Activated T-helper 1 cell treated with Interleukin-2 at 50 U/mL for 16 hours (primary cell): ENCODE measurements at places on chromosomes 6 and 20.

DNA sequence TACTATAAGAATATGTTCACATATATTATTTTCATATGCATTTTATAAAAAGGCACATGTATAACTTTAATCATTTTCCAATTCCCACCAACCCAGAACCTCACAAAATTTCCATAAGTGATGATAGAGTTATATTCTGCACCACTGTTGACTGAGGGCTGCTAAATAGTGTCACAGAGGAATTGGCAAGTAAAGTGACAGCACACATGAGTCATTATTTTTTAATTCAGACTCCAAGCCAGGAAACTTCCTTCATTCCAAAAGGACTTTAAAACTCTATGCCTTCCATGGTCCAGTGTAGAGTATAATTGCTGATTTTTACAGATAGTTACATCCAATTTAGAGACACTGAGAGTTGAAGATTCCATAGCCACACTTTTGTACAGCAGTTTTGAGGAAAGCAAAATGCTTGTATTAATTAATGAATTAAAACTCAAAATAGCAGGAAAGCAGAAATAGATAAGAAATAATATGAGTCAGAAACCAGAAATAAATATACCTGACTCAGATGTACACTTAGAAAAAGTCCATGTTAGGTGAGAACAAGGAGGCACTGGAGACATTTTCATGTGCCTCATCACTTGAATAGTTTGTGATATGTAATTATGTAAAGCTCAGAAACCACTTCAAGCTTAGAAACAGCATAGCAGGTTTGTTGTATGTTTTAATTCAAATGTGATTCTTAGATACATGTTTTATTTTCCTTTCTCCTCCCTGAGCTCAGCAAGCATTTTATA, 425.2 kb upstream of the OPRM1 start:
- DNase-seq, result no peak

DNA sequence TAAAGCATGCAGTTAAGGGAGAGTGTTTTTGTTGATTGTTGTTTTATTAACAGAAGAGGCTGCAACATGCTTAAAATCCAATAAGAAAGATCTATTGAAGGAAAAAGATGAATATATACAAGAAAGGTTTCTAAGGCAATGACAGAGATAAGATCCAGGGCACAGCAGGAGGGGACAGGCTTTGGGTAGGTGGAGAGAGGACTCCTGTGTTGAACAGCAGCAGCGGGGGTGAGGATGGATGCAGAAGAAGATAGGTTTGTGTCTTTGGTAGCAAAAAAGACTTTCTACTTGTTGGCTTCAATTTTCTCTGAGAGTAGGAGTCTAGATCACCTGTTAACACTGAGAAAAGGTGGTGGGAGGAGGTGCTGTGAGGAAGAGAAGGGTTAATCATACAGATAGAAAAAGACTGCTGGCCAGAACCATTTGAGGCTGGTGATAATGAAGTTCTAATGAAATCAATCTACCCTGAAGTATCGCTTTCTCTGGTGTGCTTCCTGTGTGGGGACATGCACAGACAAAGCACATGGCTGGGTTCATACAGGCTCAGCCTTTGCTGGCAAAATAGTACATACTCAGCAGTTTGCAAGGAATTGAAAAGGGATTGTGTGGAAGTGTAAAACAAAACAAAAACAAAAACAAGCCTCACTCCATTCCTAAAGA, 17.2 kb upstream of the DST start:
- DNase-seq, result no peak

GRCh38 chr6:107495971-107496370, 6.1 kb downstream of the SOBP start:
- no peak for DNase-seq

DNA sequence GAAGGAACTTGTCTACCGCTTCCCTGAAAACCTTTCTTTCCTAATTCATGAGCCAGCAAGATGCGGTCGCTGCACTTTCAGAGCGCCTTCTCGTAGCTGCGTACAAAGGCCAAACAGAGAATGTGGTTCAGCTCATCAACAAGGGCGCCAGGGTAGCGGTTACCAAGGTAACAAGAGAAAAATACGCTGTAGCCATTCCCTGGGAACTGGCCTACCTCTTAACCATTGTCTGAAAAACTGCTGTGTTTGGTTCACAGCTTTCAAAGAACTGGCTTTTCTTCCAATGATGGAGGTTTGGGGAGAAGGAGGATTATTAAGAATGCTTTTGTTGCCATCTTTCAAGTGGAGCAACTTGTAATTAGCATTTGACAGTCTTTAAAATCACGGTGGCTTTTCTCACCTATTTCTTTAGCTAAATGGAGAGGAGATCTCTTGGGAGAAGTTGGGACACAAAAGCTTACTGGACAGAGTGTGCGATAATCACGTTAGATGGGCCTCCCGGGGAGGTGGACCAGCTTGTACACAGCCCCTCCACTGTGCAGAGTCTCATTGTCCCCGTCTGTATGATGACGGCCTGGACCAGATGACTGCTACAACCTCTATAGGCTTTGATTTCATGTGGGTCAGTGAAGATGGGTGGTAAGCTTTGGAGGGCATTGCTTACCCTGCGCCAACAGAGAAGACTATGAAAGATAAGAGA, 71.5 kb downstream of the LYRM2 start:
- no peak for DNase-seq

- DNase-seq, result no peak
Measured at GRCh38 chr6:132021552-132022375, 70.6 kb upstream of the CCN2 start.

DNA sequence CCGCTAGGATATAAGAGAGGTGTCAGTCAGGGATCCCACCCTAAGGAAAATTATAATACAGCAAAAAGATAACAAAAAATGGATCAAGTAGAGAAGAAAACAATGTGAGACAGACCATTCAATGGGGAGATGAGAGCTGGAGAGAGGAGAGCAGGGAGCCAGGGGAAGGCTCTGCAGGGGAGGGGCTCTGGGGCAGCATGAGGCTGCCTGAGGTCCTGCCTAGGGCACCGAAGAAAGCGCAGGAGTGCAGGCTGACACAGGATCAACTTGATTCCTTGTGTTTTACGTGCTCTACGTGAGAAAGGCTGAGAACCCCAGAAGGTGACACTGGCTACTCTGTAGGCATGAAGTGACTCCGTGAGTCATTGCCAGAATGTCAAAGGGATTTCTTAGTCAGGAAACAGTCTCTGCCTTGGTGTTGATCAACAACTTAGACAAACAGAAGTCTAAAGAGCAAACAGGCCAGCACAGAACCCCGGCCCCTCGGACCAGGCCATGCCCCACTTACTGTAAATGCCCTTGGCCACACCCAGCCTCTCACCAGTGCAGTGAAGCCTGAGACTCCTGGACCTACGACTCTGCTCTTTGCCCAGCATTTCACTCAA, 290.1 kb upstream of the PRDM1 start:
- no peak for DNase-seq

GRCh38 chr20:22353586-22353985, 230.8 kb downstream of the FOXA2 start:
- DNase-seq, result no peak

- no peak for DNase-seq
Measured at GRCh38 chr6:30885481-30885998, 1.2 kb downstream of the DDR1 start.

- DNase-seq, result no peak
Measured at GRCh38 chr6:69735027-69735426, 61.8 kb downstream of the LMBRD1 start.

DNA sequence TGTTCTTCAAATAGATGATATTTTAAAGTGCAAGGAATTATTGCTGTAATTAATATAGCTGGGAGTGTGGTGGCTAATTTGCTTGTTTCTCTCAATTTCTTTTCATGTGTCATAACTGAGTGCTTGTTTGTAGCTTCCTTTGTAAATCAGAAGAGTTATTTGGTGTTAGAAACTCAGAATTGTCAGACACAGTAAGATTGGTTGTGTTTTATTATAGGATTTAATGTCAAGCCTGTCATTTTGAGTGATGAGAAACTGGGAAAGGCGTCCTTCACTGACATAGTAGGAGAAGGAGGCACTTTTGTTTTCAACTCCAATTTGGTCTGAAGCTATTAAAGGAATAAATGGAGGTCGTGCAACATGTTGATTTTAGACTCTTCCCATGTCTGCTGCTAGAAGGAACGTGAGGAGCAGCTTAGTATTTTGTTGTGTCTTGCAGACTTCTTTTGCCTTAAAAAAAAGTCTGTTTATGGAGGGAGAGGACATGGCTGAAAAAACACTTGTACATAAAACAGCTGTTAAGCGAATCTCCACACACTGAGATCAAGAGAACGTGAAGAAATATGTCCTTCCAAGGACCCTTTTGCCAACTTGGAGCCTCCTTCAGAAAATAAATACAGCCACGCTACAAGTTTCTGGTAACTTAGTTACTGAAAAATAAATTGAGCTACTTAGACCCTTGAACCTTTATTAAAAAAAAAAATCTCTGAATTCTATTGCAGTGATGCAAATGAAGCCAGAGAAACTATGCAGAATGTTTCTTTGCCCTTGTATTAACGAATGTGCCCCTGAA, 59.5 kb downstream of the BMP6 start:
- no peak for DNase-seq

GRCh38 chr6:56906752-56907151, 48.2 kb upstream of the BEND6 start:
- no peak for DNase-seq
